Peyer's patch (tissue), 4 donors: ENCODE measurements at places on chromosomes 4 and X. TPM values are rescaled to one million over a fixed set of nuclear protein-coding genes. Genes with fewer than 3 reads are reported as not detected.

The MAP7D2 gene
- total RNA-seq, result 1.3 TPM

The CCDC158 gene
- not detected for total RNA-seq

The SOX3 gene
- not detected for total RNA-seq

The AASDH gene
- total RNA-seq, result 9.4 TPM

The CXCL9 gene
- total RNA-seq, result 0.35 TPM

The LNX1 gene
- total RNA-seq, result 28.2 TPM

The SMIM43 gene
- not detected for total RNA-seq

The FREM3 gene
- total RNA-seq, result not detected

The GPC3 gene
- 5.8 TPM for total RNA-seq

The CPE gene
- 23.6 TPM for total RNA-seq

The GCNA gene
- 6.6 TPM for total RNA-seq

The GNRHR gene
- total RNA-seq, result not detected

The GPR50 gene
- not detected for total RNA-seq

The NPY2R gene
- 0.94 TPM for total RNA-seq

- no peak for DNase-seq
Observed at GRCh38 chr4:153464068-153464467, 2.1 kb upstream of the TMEM131L start.

- DNase-seq, result no peak
Observed at GRCh38 chr4:28373601-28374000, 1513.0 kb downstream of the STIM2 start.

DNA sequence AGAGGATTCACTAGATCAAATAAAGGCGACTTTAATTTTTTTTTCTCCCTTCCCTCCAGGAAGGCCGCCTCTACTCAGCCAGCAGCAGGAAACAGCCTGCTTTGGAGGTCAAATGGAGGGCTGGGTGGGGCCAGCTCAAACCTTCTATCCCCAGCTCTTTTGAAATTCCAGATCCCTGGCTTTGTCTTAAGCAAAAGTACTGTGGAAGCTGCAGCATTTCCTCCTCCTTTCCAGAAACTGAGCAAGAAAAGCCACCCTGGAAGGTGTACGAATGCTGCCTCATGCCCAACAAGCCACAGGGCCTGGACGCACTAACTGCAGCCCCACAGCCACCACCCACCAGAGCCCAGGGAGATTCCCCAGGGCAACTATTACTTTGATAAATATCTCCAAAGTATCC lies 55.1 kb upstream of the ZCCHC13 start:
- no peak for DNase-seq

GRCh38 chr4:64893205-64893604 lies 484.0 kb upstream of the TECRL start:
- DNase-seq, result no peak

DNA sequence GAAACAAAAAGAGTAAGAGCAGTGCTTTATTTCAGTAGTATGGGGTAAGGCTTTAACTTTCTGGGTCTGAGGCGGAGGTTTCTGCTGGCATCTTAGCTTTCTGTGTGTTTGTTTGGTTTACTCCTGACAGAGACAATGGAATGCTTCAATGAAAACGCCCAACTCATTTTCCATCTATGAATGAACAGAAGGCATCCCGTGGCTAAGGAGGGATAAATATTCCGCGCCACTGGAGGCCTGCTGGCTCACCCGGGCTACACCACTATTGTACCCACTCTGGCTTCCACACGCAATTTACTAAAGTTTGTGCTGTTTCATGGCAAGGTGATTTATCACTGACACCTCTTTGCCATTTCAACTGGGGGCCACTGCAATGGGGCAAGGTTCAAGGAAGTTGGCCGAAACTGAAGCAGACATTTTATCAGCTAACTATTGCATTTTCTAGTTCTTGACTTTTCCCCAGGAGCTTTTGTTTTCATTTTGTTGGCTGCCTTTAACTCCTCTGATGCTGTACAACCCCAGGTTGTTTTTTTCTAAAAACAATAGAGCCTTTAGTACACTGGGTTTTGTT lies 32.8 kb upstream of the PPARGC1A start:
- no peak for DNase-seq

DNA sequence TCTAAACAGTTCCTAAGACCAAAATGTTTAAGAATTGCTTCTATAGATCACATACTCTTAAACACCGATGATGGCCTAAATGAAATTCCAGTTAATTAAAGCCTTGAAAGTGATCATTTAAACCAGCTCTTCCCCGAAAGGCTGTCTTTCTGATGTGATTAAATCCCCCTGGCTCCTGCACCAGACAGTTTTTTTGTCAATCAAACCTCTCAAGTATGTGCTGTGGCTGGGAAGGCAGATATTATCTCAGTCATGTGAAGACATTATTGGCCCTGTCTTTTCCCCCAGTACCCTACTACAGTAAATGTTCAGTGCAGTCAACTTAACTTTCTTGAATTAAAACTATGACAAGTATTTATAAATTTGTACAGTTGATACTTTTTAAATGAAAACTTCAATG lies 121.0 kb upstream of the MYOZ2 start:
- DNase-seq, result no peak

DNA sequence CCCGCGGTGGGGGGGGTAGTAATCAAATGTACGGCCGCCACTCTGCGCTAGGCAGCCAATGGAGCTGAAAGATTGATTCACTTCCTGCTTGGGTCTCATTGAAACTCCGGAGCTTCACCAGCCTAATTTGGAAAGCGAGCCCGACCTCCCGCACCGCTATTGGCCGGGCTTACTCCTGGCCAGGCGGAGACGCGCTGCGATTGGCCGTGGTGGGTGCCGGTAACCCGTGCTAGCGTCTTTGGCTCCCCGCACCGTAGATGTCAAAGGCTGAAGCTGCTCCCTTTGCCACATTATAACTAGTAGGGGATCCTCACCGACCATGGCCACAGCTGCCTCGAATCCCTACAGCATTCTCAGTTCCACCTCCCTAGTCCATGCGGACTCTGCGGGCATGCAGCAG lies at the start of gene POU3F4:
Gene POU3F4, plus strand, starts transcription at position 285 of the 400 bp plus-strand sequence. Its CDS starts 35 bp downstream, at position 320.
- DNase-seq, result no peak

DNA sequence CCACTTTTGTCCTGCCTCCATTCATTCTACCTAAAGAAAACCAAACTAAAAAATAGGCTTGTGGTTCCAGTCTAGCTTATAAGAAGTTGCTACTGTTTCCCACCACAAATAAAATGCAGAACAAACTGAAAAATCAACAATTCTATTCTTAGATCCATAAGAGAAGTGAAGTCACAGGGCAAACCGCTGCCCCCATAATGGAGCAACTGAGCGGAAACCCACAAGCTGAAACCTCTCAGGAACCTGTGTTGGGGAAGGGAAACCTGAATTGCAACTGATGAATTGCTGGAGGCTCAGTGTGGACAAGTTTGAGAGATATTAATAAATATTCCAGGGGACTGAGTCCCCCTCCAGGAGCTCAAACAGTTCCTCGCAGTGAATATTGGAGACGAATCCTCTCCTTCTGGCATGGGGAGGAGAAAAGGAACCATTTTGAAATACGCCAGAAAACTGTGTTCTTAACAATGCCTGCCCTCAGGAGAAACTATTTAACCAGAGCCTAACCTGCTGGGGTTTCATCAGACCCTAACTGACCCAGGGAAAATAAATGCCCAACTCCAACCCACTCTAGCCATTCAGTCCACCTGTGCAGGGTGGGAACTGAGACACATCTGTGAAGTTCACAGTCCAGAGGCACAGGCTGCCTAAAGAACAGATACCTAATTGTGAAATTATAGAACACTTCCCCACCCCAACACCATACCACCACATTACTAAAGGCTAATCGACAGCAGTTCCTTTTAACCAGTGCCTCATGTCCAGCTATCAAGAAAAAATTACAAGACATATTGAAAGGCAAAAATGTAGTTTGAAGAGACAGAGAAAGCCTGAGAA lies 22.8 kb upstream of the SH3RF1 start:
- DNase-seq, result peak; percentile 53

DNA sequence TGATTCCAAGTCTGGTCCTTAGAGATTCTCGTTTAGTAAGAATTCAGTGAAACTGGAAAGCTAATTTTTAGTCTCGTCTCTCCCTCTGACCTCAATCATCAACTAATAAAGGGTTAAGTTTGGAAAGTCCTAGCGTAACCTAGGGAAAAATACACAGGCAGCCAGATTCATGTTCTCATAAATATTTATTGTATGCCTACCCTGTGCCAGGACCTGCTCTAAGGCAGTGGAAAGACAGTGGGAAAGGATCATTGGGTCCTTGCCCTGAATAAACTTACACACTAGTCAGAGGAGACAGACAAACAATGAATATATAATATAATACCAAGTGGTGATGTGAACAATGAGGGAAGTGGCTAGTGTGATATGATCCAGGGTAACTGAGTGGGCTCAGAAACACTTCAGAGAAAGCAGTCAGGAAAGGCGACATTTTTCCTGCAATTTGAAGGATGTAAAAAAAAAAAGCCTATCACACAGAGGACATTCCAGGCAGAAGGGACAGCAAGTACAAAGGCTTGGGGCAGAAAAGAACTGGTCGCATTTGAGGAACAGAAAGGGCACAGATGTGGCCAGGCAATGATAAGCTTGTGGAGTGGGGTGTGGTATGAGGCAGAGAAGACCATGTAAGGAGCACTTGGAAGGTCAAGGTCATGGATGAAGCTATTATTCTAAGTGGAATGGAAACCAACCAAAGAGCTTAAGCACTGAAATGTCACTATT lies 128.8 kb downstream of the AMELX start:
- DNase-seq, result no peak

DNA sequence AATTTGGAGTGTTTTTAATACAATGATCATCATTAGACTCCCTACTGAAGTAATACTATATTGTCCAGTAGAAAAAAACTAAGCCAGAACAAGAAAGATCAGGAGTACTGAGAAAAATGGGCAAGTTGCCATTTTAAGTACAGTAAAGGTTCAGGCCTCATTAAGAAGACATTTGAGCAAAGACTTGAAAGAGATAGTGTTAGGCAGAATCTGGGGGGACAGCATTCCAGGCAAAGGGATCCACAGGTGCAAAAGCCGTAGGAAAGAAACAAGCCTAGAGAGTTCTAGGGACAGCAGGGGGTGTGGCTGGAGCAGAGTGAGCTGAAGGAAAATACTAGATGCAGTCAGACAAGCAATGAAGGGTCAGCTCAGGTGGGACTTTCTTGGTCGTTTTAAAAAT lies 58.1 kb upstream of the INTU start:
- no peak for DNase-seq

GRCh38 chrX:139079789-139080188 lies 368.3 kb upstream of the FGF13 start:
- no peak for DNase-seq

DNA sequence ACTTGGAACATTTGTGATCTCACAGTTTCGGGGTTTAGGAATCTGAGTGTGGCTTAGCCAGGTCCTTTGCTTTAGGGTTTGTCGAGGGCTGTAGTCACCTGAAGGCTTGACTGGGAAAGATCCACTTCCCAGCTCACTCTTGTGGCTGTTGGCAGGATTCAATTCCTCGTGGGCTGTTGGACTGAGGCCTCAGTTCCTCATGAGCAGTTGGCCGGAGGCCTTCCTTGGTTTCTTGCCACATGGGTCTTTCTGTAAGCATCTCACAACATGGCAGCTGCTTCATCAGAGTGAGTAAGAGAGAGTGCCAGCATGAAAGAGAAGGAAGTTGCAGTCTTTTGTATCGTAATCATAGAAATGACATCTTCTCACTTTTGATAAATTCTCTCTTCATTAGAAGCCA lies 11.1 kb downstream of the TXLNG start:
- no peak for DNase-seq

DNA sequence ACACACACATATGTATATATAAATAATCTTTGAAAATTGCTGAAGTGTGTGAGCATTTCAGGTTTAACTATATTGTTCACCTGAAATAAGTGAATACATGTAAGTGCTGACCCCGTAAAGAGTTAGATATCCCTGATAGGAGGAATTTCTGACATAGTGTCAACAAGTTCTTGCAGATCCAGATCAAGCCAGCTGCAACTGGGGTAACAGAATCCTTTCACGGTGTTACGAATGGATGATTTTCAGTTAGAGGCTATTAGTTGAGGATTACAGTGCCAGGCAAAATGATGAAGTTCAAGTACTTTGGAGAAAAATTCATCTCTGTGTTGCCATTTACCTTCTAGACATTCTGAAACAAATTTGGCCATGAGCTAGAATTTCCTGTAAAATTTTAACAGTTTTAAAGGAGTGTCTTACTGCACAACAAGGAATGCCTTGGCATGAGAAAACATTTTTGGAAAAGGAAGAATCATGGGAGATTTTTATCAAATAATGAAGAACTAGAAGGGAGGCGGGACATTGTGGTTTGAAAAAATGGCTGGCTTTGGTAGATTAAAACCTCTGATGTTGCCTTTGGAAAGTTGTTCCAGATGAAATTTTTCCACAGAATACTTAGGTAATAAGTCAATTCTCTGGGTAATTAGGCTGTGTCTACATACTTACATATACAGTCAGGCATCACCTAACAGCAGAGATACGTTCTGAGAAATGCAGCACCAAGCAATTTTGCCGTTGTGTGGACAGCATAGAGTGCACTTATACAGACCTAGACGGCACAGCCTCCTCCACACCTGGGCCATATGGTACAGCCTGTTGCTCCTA lies 84.4 kb upstream of the FAT1 start:
- no peak for DNase-seq

GRCh38 chrX:113793563-113793962 lies 790.3 kb upstream of the HTR2C start:
- no peak for DNase-seq

DNA sequence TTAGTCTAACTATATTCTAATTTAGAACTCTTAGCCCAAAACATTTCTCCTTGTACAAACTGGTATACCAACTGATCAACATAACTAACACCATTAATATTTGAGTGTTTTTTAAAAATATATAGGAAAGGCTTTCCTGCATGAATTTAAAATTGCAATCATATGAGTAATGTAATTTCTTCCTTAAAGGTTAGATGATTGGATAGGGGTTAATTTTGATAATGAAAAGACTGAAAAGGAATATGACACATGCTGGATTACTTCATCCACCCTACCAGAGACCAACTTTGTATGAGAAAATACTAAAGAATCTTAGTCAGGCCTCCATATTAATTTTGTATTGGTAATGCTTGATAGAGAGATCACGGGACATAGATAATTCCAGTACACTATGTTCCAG lies 25.1 kb upstream of the PLS3 start:
- no peak for DNase-seq

- no peak for DNase-seq
Observed at GRCh38 chr4:91035276-91035675, 908.1 kb downstream of the CCSER1 start.

DNA sequence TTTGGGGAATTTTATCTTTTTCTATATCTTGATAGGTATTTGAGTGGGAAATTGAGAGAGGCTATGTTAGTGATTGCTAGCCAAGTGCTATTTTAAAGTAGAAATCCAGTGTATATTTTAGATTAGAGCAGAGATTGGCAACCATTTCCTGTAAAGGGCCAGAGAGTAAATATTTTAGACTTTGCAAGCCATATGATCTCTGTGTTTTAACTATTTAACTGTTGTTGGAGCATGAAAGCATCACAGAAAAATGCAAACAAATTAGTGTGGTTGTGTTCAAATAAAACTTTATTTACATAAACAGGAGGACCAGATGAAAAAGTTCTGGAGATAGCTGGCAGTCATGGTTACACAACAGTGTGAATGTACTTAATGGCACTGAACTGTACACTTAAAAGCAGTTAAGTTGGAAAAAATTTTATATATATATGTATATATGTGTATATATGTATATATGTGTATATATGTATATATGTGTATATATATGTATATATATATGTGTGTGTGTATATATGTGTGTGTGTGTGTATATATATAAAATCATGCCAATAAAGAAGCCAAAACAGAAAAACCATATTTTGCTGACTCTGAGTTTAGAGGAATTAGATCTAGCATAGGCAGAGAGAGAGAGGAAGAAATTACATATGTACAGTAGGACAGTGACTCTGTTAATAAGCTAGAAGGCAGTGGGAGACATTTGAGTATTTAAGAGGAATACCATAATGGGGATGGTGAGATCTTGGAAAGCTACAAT lies 83.4 kb downstream of the TMEM164 start:
- DNase-seq, result no peak
